ENCODE measurements at places on chromosomes 1 and 21. TPM values are rescaled to one million over a fixed set of nuclear protein-coding genes. Genes with fewer than 3 reads are reported as not detected.

GGPS1 gene
- total RNA-seq, result 17.4 TPM

TCHHL1 gene
- total RNA-seq, result not detected

LAMC2 gene
- total RNA-seq, result 0.32 TPM

TLR5 gene
- total RNA-seq, result 2.1 TPM

DNA sequence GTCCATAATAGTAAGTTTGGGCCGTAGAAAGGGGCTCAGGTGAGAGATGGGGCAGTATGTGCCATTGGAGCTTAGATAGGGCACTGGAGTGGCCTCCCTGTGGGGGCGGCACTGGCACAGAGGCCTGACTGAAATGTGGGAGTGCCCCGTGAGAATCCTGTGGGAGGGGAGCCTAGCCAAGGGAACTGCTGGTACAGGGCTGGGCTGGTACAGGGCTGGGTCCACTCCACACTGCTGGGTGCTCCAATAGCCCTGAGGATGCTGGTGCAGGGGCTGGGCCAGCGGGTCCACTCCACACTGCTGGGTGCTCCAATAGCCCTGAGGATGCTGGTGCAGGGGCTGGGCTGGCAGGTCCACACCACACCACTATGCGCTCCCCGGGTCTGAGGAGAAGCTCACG, 44.8 kb upstream of the PWP2 start:
- no peak for DNase-seq

- DNase-seq, result no peak
Observed at GRCh38 chr21:20016435-20017005, 981.7 kb upstream of the NCAM2 start.

DNA sequence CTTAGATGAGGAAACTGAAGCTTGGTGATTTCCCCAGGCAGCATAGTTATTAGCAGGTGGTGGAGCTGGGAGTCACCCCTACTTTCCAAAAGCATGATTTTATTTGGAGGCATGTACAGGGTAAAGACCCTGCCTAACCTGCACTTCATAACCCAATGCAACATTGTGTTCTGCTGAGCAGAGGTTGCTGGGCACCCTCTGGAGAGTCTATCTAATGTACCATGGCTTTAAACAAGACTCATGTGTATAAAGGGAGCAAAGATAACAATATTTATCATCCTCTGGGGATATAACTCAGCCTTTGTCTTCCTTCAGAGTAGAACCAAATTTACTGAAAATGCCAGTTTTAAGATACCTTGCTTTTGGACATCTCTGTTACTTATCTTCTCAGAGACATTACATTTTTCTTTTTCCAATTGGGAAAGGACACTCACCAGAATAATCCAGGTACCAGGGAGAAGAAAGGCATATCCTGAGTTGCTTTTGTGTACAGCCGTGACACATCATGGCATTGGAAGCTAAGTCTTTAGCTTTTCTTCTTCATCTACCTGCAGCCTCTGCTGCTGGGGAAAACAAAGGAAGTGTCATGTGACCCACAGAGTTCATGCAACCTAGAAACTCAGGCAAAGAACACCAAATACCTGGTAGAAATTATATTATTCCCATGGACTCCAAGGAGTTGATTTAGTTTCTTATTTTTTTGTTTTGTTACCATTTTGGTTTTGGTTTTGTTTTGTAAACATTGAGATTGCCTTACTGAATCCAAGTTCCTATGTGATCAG, 39.6 kb downstream of the ELAVL4 start:
- no peak for DNase-seq

- DNase-seq, result no peak
Observed at GRCh38 chr1:186076006-186076405, 299.0 kb downstream of the TPR start.

DNA sequence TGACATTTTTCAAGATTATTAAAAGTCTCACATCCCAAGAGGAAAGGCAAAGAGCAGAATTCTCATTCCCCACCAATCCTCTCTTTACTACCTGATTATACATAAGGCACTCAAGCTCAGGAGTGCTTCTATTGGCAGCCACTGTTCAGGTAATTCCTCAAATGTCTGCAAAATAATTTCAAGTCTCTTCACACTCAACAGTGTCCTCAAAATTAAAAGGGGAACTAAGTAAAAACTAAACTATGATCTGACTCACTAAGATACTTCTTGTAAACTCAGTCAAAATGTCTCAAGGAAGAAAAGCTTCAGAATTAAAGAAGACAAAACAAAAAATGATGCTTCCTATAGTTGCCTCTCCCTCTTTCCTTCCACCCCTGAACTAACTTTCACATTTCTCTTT, 135.6 kb downstream of the GPATCH2 start:
- no peak for DNase-seq

DNA sequence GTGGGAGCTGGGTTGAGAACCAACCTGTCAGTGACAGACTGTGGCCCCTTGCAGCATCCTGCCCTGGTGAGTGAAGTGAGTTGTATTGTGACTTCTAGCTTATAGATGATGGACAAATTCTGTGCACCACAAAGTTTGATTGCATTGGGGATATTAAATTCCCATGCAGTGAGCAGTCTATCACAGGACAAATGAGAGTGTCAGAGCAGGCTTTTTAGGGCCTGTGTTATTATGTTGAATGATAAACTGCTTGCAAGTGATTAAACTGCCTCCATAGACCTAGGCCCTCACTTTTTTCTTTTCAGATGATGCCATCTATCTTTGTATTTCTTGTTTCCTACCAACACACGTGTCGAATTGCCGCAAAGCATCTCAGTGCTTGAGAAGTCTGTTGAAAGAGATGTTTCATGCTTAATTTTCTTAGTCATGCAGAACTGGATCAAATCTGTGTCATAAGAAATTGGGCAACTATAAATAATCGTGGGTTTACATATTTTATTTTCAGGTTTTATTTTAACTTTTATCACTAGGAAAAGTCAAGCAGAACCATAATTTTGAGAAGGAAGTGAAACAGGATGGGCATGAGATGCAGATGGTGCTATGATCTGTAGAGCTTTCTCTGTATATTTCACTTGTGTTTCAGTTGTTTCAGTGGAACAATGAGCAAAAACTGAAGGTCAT, 199.2 kb downstream of the S1PR1 start:
- no peak for DNase-seq

- DNase-seq, result peak; percentile 77
Observed at GRCh38 chr1:224273641-224274040, 56.3 kb downstream of the NVL start.
